Stimulated activated CD8-positive, alpha-beta memory T cell treated with anti-CD3 and anti-CD28 coated beads, Interleukin-4, amount 100 ng/mL, for 4 hours (primary cell): ENCODE measurements at places on chromosomes 11 and 22.

GRCh38 chr11:112057170-112057569 is 16.6 kb downstream of the PIH1D2 start:
- DNase-seq, result no peak

DNA sequence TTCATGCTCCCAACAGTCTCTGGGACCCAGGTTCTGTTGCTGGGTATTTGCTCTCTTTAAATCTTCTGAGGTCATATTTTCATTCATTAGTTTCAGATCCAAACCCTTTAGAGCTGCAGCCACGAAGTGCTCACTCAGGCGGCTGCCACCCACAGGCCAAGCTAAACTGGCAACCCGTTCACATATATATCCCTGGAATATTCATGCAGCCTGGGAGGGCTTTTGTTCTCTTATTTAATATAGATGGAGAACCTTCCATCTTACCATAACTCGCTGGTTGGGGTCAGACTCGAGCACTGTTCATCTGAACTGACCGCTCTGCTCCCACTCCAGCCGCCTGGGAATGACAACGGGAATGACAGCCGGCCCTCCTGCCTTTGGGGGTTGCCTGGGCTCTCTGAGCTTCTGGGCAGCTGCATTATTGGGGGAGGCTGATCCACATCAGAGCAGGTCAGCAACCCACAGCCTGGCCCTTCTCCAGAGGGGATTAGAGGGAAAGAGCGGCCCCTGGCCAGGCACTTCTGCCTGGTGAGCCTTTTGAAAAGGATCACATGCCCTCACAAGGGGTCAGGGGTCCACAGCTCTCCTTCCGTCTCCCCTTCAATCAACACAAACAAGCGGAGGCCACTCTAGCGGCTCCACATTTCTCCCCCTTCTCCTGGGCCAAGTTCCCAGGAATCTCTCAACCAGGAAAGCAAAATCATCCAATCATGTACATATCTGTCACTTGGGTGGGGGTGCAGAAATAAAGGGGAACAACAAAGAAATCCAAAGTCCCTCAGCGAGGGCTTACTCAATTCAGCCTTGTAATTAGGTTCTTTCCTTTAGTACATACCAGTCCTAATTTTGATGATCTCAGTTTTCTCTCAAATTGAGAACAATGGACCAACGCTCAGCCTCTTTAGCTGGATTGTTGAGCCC is 11.8 kb downstream of the TMEM184B start:
- DNase-seq, result no peak

GRCh38 chr11:44198146-44198724 is 102.8 kb downstream of the EXT2 start:
- no peak for DNase-seq

DNA sequence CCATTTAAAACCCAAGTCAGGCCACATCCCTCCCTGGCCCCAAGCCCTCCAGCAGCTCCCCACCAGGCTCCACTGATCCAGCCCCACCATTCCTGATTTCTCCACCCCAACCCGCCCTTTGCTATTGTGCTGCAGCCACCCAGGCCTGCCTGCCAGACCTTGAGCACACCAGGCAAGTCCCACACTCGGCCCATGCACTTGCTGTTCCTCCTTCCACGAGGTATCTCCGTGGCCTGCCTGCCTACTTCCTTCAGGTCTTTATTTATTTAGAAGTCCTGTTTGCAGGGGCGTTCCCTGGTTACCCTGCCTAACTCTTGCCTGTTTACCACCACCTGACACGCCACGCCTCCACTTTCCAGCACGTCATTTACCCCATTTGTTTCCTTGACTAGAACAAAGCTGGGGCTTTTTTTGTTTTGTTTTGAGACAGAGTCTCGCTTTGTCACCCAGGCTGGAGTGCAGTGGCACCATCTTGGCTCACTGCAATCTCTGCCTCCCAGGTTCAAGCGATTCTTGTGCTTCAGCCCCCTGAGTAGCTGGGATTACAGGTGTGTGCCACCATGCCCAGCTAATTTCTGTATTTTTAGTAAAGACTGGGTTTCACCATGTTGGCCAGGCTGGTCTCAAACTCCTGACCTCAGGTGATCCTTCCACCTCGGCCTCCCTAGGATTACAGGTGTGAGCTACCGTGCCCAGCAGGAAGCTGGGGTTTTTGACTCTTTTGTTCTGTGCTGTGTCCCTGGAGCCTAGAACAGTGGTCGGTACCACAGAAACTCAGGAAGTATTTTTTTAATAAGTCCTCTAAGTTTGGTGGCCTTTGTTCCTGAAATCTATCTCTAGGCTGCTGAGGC is 6.7 kb downstream of the CENPM start:
- DNase-seq, result peak; percentile 87

GRCh38 chr22:50547263-50547985 is 1.7 kb downstream of the KLHDC7B start:
- DNase-seq, result no peak

DNA sequence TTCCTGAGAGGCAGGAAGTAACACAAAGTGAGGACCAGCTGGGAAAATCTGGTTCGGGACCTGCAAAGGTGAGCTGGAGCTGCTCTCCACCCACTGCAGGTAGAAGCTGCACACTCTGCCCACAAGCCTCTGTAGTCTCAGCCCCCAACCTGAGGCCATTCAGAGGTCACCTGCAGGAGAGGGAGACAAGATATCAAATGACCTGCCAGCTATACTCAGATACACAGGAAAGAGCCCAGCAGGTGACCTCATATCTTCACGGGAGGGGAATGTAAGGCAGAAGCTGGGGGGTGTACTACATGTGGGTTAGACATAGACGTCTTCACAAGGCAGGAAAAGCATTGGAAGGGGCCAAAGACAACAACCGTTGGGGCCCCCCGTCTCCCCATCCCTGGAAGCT is 86.1 kb downstream of the APIP start:
- no peak for DNase-seq

DNA sequence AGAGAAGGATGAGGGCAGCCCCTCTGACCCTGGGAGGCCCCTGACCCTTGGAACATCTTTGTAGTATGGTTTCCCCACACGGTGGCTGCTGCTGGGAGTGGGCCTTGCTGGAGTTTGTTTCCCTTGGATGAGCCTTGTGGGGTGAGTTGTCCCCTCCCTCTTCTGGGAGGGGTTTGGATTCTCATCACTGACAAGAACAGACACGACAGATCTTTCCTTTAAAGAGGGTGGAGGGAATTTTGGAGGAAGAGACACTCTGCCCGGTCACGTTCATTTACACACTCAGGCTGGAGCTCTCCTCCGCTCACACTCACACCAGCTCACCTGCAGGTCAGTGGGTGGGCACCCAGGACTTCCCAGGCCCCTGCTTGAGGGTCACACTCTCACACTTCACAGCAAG is 31.7 kb downstream of the POU2F3 start:
- DNase-seq, result no peak

- no peak for DNase-seq
Measured at GRCh38 chr11:111978028-111978771, 41.1 kb downstream of the DIXDC1 start.

- DNase-seq, result no peak
Measured at GRCh38 chr11:20530942-20531703, 68.3 kb upstream of the SLC6A5 start.

GRCh38 chr11:121318848-121319834 is 26.6 kb downstream of the SC5D start:
- DNase-seq, result no peak

GRCh38 chr11:133968300-133968699 is 11.5 kb upstream of the IGSF9B start:
- no peak for DNase-seq

DNA sequence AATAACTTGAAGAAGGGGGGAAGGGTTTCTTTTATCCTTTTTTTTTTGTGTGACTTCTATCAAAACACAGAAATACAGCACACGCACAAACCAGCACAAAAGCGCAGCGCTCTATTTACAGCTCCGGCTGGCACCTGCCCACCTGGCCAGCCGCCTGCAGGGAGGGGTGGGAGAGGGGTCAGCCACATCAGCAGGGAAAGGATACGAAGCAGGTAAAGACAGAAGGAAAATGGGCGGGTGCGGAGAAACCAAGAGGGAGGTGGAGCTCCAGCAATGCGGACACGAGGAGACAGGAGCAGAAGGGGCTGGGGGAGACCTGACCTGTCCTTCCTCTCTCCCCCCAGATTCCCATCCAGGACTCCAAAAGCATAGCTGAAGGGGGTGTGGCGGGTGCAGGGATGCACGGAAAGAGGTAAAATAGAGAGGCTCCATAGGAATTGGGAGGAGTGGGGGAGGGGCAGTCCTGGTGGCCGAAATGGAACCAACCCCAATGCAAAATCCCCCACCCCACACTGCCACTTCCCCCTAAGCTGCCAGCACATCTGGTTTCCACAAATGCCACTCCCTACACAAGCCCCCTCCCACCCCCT is 14.1 kb downstream of the CXCR5 start:
- DNase-seq, result no peak
